Amniotic epithelial cell (primary cell): ENCODE measurements at places on chromosomes 2 and 18.

GRCh38 chr2:145744541-145745386 is 1224.8 kb upstream of the ZEB2 start:
- DNase-seq = peak; percentile 94

DNA sequence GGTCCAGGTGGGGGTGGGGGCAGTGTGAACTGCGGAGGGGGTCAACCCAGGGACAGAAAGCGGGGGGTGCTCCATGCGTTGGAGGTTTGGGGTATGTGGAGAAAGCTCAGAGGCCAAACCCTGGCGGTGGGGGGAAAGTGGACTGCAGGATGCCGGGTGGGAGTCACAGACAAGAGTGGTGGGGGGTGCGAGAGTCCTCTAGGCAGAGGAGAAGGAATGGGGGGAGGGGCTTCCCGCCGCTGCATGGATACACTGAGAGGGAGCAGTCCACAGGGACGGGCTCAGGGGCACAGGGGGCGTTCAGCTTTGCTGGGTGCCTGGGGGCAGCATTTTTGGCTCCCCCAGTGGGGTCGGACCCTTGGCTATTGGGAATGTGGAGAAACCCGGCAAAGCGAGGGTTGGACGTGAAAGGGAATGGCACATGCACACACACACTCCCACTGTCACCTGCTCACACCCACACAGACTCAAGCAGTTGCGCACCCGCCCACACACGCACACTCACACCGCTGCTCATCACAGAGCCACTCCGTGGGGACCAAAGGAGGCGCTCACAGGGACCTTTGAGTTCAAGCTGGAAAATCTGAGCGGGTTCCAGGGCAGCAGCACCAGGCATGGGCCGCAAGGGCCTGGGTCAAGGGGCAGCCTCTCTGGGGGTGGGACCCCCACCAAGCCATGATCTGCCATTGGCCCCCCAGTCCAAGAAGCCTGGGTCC is 7.7 kb downstream of the GBX2 start:
- DNase-seq = no peak

DNA sequence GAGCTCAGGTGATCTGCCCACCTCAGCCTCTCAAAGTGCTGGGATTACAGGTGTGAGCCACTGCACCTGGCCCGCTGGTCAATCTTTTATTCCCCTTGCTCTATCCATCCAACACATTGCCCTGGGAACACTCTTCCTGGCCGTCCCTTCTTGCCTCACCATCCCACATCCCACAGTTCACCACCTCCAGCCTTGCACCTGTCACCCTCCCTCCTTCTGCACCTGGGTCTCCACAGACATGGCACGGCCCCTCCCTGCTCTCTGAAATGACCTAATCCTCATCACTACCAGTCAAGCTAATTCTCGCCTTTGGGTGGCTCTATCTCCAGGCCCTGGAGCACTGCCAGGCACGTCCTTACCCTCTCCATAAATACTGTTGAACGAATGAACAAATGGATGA is 116.9 kb upstream of the TEX51 start:
- DNase-seq = no peak

DNA sequence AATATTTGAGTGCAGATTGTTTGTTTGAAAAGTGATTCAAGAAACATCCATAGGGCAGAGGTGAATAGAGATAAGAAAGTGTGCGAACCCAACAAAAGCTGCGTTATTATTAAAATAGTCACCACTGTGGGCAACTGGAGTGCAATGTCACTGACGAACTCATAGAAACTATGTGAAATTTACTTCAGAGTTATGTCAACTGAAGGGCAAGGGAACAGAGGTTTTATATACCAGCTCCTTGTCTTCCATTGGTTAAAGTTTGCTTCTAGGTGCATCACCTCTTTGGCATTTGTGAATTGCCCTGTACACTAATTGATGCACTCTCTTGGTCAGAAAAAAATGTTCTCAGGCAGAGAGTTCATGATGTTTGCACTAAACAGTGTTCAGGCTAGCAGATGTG is 110.5 kb upstream of the NYAP2 start:
- peak; percentile 65 for DNase-seq

DNA sequence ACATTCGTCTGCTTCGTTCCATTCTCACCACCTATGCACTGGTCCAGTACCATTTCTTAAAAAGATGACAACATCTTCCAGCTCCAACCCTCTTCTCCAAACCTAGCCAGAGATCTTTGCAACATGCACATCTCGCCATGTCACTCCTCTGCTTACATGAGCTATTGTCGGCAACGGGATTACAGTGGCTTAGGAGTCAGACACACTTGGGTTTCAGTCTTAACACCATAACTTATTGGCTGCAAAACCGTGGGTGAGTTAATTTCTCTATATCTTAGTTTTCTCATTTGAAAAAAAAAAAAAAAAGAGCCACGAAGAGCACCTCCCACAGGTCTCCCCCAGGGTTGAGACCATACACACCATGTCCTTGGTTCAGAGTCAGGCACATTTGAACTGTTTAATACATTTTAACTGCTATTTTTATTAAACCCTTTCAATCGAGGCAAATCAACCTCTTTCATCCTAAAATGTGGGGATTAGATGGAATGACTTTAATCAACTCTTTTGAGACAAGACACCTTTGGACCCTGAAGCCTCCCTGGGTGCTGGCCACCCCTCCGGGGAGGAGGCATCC is 889 bp downstream of the ANKRD29 start:
- DNase-seq = no peak

DNA sequence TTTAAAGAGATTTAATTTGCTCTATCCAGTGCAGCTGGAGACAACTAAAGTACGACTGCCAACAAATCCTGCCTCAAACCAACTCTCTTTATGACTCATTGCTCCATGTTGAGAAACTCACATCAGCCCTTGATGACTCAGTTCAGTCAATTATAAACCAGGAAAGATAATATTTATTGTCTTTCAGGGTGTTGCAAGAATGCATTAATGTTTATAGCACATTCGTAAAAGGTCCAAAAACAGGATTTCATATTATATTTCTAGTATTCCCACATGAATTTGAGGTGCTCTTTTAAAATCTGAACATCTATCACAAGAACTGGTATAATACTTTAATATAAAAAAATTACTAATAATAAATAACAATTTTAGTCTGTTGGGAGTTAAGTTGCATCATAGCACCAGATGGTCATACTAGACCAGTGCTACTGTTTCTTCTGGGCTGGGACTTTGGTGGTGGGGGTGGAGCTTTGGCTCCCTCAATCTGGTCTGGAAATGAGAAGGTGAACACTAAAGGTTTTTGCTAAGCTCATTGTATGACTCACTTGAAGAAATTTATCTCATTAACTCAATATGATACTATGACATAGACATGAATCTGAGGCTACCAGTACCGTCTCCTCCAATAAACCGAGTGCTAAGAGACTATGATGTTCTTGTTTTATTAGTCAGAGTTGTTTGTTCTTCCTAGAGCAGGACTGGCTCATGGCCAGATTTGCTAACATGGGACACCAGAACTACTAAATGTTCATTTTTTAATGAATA is 26.6 kb upstream of the MAP3K20 start:
- DNase-seq = peak; percentile 99
